ENCODE measurements at places on chromosomes 2 and 18. TPM values are rescaled to one million over a fixed set of nuclear protein-coding genes. Genes with fewer than 3 reads are reported as not detected.

DNA sequence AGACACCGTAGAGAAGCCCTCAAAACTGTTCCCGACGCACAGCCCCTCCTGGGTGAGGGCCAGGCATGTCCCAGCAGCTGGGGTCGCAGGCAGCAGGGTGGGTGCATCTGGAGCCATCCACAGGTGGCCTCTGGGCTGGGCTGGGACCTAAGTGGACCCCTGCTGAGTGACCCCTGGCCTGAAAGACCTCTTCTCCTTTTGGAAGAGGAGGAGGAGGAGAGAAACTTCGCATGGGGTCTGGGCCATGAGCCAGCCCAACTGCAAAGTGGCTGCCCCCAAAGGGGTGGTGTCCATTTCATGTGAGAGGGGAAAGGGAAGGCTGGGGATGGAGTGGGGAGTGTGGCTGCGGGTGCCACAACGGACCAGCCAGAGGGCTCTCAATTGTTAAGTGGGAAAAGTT, 25.1 kb downstream of the ANO7 start:
- peaks cover 4% of the 10 kb centered on the region for H3K27me3 ChIP-seq
- peaks cover 2% of the 10 kb centered on the region for H3K36me3 ChIP-seq
- DNase-seq = no peak
- no peak overlapping the region for H3K4me3 ChIP-seq
- peaks cover 3% of the 10 kb centered on the region for H3K4me1 ChIP-seq

DNA sequence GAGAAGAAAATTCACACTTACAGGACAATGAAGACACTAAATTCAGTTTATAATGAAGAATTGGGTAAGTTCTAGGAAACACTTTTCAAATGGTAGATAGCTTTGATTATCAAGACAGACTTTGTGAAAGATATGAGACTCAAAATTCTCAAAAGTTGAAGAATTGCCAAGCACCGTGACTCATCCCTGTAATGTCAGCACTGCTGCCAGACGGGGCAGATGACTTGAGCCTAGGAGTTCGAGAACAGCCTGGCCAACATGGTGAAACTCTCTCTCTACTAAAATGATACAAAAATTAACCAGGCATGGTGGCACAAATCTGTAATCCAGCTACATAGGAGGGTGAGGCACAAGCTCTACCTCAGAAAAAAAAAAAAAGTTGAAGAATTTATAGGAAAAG, 1820.1 kb upstream of the LRRTM1 start:
- H3K36me3 ChIP-seq = no peaks in the 10 kb centered on the region
- no peak overlapping the region for H3K27ac ChIP-seq
- no peaks in the 10 kb centered on the region for H3K27me3 ChIP-seq
- H3K4me3 ChIP-seq = no peak overlapping the region
- no peak for DNase-seq

- no peaks in the 10 kb centered on the region for H3K27me3 ChIP-seq
- no peaks in the 10 kb centered on the region for H3K4me1 ChIP-seq
- no peak for DNase-seq
- H3K27ac ChIP-seq = no peak overlapping the region
Observed at GRCh38 chr2:124542932-124543640, 518.0 kb downstream of the CNTNAP5 start.

GRCh38 chr18:80161781-80162417, 52.8 kb downstream of the ADNP2 start:
- no peak for DNase-seq
- no peak overlapping the region for H3K27ac ChIP-seq
- H3K36me3 ChIP-seq = peaks cover 5% of the 10 kb centered on the region
- no peaks in the 10 kb centered on the region for H3K4me1 ChIP-seq

- no peaks in the 10 kb centered on the region for H3K27me3 ChIP-seq
- no peak overlapping the region for H3K27ac ChIP-seq
- no peak overlapping the region for H3K4me3 ChIP-seq
- no peaks in the 10 kb centered on the region for H3K4me1 ChIP-seq
- H3K36me3 ChIP-seq = no peaks in the 10 kb centered on the region
Observed at GRCh38 chr2:142710336-142710735, 167.1 kb upstream of the KYNU start.

DNA sequence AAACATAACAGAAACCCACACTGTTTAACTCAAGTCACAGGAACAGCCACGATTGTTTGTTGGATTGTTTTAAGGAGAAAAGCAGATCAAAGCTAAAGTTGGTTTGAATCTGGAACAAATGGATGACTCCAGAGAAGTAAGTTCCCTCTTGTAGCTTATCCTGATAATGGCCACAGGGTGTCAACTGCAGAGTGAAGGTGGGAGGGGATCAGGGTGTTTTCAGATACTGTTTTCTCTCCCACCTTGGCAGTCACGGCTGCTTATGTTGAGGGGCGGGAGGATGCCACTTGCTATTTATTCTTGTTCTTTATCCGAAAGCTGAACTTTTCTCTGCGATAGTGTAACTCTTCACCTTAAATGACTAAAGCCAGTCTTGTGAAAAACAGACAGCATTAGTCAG, 36.5 kb upstream of the INPP4A start:
- H3K36me3 ChIP-seq = no peaks in the 10 kb centered on the region
- no peak overlapping the region for H3K27ac ChIP-seq
- no peak for DNase-seq
- H3K4me1 ChIP-seq = peaks cover 6% of the 10 kb centered on the region

GRCh38 chr2:14633461-14634181, 1.1 kb downstream of the LRATD1 start:
- H3K27ac ChIP-seq = no peak overlapping the region
- H3K4me1 ChIP-seq = peaks cover 5% of the 10 kb centered on the region
- H3K4me3 ChIP-seq = no peak overlapping the region
- peaks cover 55% of the 10 kb centered on the region for H3K27me3 ChIP-seq
- H3K36me3 ChIP-seq = peaks cover 2% of the 10 kb centered on the region

Gene MATN3
- total RNA-seq = not detected

Gene LYG2
- total RNA-seq = not detected

Gene SLC35F6
- total RNA-seq = 6.1 TPM

Gene ALK
- 0.25 TPM for total RNA-seq

Gene FANCL
- total RNA-seq = 13.2 TPM
